ENCODE measurements at places on chromosomes 3 and 15. TPM values are rescaled to one million over a fixed set of nuclear protein-coding genes. Genes with fewer than 3 reads are reported as not detected.

The CCDC54 gene
- polyA plus RNA-seq = not detected

The ZNF35 gene
- 3.3 TPM for polyA plus RNA-seq

The TMCO5A gene
- not detected for polyA plus RNA-seq

The RBPMS2 gene
- polyA plus RNA-seq = 2.0 TPM

The WDR82 gene
- polyA plus RNA-seq = 53.4 TPM

The SI gene
- polyA plus RNA-seq = not detected

The SHC4 gene
- polyA plus RNA-seq = 0.36 TPM

The RGMA gene
- 39.2 TPM for polyA plus RNA-seq

The EIF4G1 gene
- 787 TPM for polyA plus RNA-seq

The CCR4 gene
- 0.03 TPM for polyA plus RNA-seq

The GOLGA8J gene
- polyA plus RNA-seq = not detected

The CLRN1 gene
- polyA plus RNA-seq = not detected

The NRG4 gene
- polyA plus RNA-seq = 0.98 TPM

The CCDC80 gene
- polyA plus RNA-seq = 4.2 TPM
